ENCODE measurements at places on chromosomes 11 and 22.

GRCh38 chr11:27115051-27115650 lies 74.5 kb downstream of the BBOX1 start:
- DNase-seq = no peak

DNA sequence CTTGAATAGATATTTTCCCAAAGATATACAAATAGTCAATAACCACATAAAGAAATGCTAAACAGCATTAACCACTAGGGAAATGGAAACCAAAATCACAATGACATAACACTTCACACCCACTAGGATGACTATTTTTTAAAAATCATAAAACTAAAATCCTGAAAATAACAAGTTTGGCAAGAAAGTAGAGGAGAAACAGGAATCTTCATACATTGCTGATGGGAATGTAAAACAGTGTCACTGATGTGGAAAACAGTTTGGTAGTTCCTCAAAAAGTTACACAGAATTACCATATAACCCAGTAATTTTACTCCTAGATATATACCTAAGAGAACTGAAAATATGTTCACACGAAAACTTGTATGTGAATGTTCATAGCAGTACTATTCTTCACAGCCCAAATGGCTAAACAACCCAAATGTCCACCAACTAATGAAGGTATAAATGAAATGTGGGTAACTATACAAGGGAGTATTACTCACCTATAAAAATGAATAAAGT lies 12.5 kb downstream of the PICALM start:
- no peak for DNase-seq

- no peak for DNase-seq
These were observed 3.4 kb upstream of the FAM83F start for GRCh38 chr22:39991159-39991860.

GRCh38 chr11:117900720-117901440 lies 24.4 kb upstream of the FXYD6 start:
- no peak for DNase-seq

- no peak for DNase-seq
These were observed 32.5 kb upstream of the APLNR start for GRCh38 chr11:57269571-57270021.

- DNase-seq = no peak
These were observed 44.8 kb downstream of the TENM4 start for GRCh38 chr11:79396001-79396400.

GRCh38 chr22:26912655-26913345 lies 255.4 kb downstream of the MIAT start:
- DNase-seq = no peak

DNA sequence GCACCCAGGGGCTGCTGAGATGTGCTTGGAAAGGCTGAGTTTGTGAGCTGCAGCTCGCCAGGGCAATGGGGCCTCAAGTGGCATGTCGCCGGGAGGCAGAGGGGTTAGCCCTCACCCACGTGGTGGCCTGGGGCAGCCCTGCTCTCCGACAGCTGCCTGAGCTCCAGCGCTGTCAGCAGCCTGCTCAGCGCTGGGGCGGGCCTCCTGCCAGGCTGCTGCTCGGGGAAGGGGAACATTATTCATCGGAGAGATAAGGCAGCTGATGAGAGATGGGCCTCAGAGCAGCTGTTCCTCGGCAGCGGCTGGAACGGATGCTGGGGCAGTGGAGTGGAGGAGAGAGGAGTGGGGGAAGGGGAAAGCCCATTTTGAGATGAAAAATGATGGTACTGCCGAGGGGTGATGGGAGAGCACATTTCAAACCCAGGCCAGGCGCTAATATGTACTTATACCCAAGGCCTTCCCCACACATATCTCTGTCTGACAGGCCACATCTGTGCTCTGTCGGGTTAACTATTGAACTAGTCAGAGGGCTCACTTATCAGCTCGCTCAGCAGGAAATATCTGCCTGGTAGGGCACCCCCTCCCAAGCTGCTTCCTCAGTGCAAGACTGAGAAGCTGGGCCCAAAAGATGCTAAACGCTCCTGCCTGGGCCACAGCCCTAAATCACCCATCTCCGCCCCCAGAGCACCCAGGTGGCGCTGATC lies 79.5 kb downstream of the TIMP3 start:
- DNase-seq = no peak

GRCh38 chr11:75565221-75565814 lies 3.3 kb downstream of the SERPINH1 start:
- no peak for DNase-seq

- DNase-seq = no peak
These were observed 91.5 kb downstream of the MN1 start for GRCh38 chr22:27709919-27710675.

DNA sequence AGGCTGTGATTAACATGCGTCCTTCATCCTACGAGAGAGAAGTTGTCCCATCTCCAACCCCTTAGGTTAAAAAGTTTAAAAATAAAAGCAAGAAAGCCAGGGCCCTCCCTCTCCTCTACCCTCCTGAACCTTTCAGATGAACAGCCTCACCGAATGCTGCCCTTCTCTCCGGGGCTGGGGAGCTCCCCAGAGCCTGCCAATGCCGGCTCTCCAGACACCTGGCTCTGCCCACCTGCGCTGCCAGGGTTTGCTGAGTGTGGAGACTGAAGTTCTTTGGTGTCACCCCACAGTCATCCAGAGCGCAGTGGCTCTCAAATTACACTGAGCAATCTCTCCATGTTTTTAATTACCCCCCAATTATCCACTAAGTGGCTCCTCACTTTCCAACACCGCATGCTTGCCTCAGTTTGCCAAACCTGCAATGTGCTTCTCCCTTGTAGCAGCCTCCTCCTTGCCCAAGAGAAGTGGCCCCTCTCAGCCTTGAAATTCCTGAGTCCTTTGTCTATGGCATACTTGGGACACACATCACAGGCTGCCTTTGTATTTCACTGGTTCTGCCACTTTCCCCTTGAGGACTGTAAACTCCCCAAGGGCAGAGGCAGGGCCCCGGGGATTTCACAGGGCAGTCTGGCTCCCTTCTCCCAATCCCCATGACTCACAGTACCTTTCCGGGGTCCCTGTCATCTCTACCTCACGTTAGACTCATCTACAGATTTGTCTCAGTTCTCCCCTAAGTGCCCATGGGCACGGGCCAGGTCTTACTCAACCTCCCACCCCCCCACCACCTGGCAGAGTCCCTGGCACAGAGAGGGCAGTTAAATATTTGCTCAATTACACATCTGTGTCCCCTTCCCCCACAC lies 2.0 kb downstream of the MYH9 start:
- DNase-seq = no peak

DNA sequence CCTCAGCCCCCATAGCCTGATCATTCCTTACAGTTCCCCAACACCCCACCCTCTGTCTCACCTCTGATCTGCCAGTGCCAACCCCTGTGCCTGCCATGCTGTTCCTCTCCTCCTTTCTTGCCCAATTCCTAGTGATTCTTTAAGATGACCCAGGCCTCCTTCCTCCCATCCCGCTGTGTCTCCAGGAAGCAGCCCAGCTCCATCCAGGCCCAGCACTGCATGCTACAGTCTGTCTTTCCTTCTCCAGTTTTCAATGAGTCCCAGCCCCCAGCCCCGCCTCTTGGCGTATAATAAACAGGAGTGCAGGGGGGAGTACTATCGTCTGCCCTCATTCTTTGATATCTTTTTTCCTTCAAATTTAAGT lies 12.3 kb downstream of the LTBP3 start:
- no peak for DNase-seq

DNA sequence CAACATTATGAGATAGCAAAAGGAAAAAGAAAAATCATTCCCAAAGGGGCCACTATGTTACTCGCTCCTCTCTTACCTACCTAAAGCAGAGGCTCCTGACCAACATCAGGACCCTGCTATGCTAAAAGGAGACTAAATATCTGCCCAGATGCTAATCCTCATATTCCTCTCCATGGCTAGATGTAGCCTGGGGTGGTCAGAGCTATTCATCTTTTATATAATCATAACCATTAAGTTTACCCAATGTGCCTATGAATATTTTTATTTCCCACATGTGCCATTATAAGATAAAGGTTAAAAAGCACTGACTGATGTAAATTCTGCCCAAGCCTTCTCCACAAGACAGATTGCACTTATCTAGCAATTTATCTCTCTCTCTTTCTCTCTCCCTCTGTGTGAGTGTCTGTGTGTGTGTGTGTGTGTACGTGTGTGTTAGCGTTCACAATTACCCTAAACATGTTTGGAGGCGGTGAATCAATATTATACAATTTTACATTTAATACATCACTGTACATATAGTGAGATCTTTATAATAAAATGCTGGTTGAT lies 41.2 kb upstream of the ANO5 start:
- DNase-seq = no peak

GRCh38 chr11:122728561-122728960 lies 73.0 kb downstream of the UBASH3B start:
- DNase-seq = no peak

GRCh38 chr11:68179847-68180246 lies 33.2 kb downstream of the KMT5B start:
- no peak for DNase-seq

DNA sequence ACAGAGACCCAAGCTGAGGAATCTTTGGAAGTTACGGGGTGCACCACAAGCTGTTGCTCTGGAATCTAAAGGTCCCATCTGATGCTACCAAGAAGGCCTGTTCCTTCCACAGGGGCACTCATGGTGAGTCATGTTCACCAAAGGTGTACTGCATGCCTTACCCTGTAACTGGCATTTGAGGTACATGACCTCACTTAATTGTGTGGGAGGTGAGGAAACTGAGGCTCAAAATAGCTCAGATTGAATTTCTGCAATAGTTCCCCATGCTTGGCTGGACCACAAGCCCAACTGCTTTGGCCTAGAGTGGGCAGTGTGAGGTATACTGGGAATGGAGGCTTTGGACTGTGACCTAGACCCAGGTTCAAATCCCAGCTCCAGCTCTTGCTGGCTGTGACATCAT lies 8.2 kb downstream of the MTFP1 start:
- no peak for DNase-seq

- no peak for DNase-seq
These were observed 14.5 kb downstream of the SEPTIN3 start for GRCh38 chr22:41983513-41984405.

DNA sequence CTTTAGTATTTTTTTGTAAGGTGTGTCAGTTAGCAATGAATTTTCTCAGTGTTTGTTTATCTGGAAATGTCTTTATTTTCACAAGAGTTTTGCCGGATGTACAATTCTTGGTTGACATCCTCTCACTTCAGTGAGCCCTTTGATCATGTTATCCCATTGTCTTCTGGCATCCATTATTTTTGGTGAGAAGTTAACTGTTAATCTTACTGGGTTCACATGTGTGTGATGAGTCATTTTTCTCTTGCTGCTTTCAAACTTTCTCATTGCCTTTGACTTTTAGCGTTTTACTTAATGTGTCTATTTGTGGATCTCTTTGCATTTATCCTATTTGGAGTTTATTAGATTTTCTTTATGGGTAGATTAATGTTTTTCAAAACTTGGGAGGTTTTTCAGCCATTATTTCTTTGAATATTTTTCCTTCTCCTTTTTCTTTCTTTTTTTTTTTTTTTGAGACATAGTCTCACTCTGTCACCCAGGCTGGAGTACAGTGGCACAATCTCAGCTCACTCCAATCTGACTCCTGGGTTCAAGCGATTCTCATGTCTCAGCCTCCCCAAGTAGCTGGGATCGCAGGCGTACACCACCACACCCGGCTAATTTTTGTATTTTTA lies 100.5 kb upstream of the RRM1 start:
- DNase-seq = no peak

GRCh38 chr11:71979602-71980001 lies 19.1 kb upstream of the IL18BP start:
- DNase-seq = no peak

- no peak for DNase-seq
These were observed 912 bp downstream of the PTPRCAP start for GRCh38 chr11:67436459-67437081.

- no peak for DNase-seq
These were observed 88.2 kb downstream of the SIK3 start for GRCh38 chr11:117009905-117010605.

GRCh38 chr11:10556590-10556989 lies 11.9 kb downstream of the LYVE1 start:
- DNase-seq = no peak

- no peak for DNase-seq
These were observed 46.0 kb downstream of the PPARA start for GRCh38 chr22:46196278-46196677.

DNA sequence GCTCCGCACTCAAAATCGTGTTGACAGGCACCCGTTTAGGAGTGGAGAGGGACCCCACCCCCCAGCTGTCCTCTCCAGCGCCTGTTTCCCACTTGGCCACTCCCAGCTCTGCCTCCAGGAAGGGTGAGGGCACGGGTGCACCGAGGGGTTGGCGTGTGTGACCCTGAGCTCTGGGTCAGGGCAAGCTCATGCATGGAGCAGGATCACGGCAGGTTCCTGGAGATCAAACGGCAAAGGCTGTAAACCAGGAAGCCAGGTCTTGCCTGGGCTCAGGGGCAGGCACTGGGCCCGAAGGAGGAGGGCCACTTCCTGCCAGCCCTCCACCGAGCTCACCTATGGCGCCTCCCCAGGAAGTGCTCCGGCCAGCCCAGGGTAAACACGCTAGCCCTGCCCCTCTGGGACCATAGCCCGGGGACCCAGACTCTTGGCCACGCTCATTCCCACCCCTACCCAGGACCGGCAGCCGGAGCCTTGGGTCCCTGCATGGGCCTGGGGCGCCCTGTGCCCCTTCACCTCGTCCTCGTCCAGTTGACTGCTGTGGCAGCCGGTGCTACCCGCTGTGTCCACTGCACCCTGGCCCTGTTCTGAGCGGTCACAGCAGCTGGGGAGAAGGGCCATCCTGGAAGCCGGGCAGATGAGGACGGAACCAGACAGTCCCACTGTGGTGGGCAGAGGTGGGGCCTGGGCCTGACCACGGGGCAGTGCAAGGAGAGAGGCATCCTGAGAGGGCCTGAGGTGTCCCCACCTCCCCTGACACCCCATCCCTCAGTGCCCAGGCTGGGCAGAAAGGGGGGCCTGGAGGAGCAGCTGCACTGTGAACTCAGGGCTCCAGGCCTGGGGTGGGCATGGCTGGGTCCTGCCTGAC lies 1.0 kb upstream of the EPS8L2 start:
- no peak for DNase-seq

- DNase-seq = no peak
These were observed 81.7 kb downstream of the C11orf91 start for GRCh38 chr11:33618956-33619355.

DNA sequence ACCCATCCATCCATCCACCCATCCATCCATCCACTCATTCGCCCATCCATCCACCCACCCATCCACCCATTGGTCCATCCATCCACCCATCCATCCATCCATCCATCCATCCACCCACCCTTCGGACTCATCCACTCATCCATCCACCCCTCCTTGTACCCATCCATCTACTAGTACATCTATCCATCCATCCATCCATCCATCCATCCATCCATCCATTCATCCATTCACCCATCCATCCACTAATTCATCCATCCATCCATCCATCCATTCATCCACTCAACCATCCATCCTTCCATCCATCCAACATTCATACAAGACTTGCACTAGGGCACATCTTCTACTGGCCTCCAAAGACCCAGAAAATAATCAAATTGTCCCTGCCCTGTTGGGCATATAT lies 20.0 kb downstream of the MYEOV start:
- no peak for DNase-seq

GRCh38 chr22:47484960-47485569 lies 722.6 kb downstream of the TBC1D22A start:
- no peak for DNase-seq

- DNase-seq = no peak
These were observed 37.0 kb upstream of the TIMP3 start for GRCh38 chr22:32764330-32765131.

GRCh38 chr22:26134654-26135330 lies 34.5 kb upstream of the SEZ6L start:
- no peak for DNase-seq
